HCT116 (cell line): ENCODE measurements at places on chromosomes 12 and 14.
A peak's percentile ranks its signal among the peaks of the same experiment; 100 is the strongest.

DNA sequence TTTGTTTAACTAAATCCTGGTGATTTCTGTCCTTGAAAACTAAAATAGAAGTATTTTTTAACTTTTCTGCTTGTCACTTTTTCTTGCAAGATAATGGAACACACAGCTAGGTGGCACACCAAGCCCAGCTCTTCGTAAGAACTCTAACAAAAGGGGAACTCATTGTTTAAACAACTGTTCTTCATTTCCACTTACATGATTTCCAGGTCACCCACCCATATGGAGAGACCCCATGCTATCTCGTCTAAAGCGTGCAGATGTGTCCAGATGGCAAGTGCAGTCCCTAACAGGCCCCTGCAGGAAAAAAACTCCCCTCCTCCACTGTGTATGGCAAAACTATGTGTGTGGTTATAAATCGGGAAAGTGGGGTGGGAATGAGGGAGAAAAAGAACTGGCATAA lies 43.3 kb upstream of the NT5DC3 start:
- DNase-seq, result no peak

DNA sequence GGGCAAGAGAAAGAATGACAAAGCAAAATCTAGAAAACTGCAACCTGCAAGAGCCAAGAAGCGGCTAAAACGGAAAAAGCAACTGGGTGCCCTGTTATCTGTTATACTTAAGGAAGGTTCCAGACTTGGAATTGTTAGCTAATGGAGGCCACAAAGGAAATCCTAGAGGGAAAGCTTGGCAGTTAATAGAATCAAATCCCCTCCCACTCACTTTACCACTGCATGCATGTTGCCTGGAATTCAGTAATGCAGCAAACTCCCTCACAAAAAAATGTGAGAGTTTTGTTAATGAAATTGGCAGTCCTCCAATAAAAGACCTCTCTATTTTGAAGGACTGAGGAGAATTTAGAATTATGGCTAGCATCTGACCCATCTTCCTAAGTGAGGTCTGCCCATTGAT lies 164.2 kb upstream of the SOX5 start:
- DNase-seq, result no peak

DNA sequence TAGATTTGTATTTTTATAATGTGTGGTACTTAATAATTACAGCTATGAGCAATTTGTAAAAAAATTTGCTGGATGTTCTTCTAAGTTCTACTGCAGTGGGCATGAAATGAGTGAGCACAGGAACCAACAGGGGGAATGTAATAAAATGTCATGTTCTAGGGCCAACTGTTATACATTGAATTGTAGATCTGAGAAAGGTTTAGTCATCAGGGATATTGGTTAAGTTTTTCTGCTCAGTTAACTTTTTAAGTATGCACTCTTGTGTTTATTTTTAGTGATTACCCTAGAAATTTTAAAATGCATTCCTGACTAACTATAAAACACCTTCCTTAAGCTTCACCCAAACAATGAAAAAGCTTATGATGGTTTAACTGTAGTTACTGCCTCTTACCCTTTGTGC lies 101.8 kb downstream of the CAND1 start:
- no peak for DNase-seq

GRCh38 chr14:73943083-73943482 lies 6.8 kb downstream of the FAM161B start:
- DNase-seq, result no peak

GRCh38 chr12:40615590-40615989 lies 76.6 kb upstream of the CNTN1 start:
- DNase-seq, result no peak

DNA sequence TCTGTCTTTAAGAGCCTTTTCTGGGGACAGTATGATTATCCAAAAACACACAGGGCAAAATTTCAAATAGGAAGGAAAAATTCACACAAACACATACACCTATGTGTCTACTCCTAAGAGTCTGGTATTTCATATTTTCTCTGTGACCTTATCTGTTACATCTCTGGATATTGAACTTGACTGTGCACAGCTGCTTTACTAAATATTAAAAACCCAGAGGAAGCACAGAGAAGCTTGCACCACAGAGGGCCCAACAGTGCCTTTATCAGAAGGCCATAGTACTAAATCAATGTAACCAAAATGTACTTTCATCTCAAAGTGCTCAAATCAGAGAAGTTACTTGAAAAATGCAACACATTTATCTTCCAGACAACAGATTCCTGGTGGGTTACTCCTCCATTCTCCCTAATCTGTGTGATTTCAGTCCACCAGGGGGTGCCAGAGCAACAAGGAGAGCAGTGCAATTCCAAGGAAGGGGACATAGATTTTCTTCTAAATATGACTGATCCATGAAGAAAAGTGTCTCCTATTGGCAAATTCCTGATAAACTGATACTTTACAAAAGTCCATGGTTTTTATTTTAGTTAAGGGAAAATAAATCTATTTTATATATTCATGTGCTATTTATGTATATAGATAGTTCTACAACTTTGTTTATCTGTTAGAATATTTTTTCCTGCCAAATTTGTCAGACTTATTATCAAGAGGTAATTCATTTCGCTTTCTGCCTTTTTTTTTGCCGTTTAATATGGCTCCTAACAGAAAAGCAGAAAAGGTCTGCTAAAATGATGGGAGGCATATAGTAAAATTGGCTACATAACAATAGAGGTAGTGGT lies 617.6 kb downstream of the LRFN5 start:
- DNase-seq, result peak; percentile 37

DNA sequence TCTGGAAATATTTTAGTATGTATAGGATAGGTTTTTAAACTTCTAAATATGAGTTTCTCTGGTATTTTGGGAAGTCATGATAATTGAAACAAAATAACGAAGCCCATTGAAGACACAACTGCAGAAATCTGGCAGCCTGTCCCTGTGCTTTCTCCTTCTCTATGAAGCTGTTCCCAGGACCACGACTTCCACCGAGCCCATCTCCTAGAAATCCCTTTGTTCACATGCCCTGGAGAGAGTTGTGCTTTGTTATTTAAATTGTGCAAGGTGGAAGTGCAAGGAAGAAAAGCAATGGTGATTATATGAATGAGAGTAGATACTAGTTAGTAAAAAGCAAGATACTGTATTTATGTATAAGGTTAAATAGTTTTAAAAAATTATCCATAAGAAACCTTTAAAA lies 32.2 kb downstream of the STK38L start:
- no peak for DNase-seq

GRCh38 chr14:77067632-77068516 lies 30.2 kb upstream of the CIPC start:
- DNase-seq, result peak; percentile 42

DNA sequence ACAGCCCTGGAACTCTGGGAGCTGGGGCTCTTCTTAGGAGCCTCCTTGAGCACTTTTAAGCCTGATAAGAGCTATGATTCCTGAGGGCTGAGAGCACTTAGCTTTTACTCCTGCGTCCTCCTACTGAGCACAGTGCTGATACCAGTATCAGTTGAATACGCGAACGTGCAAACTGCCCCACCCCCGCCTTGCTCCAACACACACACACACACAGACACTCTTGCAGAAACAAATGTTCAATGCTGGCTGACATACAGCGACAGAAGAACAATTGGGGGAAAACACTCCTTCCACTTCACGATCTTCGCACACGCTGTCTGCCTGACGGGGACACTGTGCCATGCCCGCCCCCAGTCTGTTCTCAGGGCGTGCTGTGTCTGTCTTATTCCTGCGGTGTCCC lies 57.2 kb upstream of the DLK1 start:
- no peak for DNase-seq

- no peak for DNase-seq
Observed at GRCh38 chr14:35631071-35631805, 97.3 kb downstream of the INSM2 start.

DNA sequence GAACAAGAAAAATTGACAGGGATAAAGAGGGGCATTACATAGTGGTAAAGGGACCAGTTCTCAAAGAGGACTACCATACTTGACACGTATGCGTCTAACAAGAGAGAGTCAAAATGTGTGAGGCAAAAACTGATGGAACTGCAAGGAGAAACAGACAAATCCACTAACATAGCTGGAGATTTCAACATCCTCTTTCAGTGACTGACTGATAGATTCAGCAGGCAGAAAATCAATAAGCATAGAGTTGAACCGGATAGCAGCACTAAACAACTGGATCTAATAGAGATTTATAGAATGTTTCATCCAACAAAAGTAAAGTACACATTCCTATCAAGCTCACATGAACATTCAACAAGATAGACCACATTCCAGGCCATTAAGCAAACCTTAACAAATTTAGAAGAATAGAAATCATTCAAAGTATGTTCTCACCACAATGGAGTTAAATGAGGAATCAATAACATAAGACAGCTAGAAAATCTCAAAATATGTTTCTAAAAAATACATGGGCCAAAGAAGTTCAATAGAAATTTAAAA lies 16.1 kb upstream of the CRACR2A start:
- no peak for DNase-seq

DNA sequence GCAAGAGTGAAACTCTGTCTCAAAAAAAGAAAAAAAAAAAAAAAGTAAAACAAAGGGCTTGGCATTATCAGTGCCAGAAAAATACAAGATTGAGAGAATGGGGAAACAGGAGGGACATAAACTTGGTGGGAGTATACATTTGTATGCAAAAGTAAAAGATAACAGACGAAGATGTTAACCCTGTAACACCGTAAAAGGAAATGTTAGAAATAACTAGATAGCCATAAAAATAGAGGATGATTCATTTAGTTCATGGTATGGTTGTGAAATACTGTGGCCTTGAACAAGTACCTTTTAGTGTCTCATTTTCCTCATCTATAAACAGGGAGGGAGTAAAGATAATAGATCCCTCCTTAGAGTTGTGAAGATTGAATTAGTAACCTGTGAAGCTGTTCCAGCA lies 33.3 kb downstream of the ATP2A2 start:
- DNase-seq, result no peak

DNA sequence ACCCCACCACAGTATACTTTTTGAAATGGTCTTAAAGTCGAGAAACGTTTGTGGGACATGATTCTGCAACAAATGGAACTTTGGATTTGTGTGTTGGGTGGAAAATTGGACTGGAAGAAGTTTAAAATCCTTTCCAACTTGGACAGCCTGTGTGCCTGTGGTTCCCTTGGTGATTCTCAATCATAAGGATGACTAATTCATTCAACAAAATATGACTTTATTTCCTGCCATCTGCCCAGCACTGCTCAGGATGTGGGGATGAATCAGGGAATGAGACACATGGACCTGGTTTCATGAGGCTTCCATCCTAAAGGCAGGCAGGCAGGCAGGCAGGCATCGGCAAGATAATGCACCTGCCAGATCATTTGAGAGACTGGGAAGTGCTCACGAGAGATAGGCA lies 57.3 kb upstream of the TMEM132D start:
- DNase-seq, result no peak

DNA sequence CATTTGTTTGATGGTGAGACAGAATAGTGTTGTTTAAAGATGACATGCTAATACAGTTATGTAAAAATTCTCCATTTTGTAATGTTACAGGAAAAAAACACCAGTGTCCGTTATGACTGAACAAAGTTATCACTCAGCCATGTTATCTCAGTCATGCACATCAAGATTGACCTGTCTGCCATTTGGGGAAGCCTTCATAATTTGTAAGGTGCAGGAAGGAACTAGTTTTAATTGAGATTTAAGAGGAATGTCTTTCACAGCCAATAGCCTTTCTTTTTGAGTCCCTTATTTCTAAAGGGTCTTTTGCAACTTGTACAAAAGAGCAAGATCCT lies 432.2 kb downstream of the RAD51B start:
- DNase-seq, result no peak

GRCh38 chr14:46490238-46490685 lies 161.3 kb downstream of the RPL10L start:
- peak; percentile 12 for DNase-seq

- peak; percentile 56 for DNase-seq
Observed at GRCh38 chr14:61475316-61475715, 153.9 kb downstream of the PRKCH start.

DNA sequence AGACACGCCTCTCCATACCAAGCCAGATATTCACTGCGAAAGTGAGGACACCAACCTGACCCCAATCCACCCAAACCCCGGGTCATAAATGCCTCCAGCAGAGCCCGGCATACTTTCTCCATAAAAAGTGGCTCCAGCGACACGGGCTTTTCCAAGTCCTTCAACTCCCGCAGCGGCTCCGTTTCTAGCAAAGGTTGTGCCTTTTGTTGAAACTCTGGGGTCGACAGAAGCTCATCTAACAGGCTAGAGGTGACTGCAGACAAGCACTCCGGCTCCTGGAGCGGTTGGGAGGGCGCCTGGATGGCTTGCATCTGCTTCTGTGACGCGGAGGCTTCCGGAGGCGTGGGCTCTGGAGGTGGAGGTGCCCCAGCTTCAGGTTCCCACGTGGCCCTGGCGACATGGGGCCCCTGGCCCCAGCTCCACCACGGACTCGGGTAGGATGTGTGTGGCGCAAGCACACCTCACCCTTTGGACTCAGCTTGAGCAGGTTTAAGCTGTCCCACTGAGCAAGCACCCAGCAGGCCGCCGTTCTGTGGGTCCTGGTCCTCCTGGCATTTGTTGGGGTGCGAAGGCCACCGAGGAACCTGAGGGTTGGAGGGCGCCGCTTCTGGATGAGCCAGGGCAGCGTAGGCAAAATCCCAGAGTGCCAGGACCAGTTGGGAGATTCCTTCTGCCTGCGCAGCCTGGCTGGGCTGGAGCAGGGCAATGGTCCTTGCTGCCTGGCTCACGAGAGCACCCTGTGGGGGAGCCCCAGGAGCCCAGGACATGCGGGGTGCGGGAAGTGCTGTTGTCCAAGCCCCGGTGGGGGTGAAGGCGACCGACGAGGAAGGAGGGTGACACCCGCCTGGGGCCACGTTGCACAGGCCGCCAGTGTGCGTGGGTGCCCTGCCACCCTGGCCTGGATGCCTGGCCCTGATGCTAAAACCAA lies 186.3 kb downstream of the ALG10 start:
- no peak for DNase-seq

GRCh38 chr12:24278832-24279231 lies 329.4 kb upstream of the SOX5 start:
- DNase-seq, result no peak

- DNase-seq, result peak; percentile 59
Observed at GRCh38 chr12:57213058-57213715, 3.4 kb upstream of the NXPH4 start.

DNA sequence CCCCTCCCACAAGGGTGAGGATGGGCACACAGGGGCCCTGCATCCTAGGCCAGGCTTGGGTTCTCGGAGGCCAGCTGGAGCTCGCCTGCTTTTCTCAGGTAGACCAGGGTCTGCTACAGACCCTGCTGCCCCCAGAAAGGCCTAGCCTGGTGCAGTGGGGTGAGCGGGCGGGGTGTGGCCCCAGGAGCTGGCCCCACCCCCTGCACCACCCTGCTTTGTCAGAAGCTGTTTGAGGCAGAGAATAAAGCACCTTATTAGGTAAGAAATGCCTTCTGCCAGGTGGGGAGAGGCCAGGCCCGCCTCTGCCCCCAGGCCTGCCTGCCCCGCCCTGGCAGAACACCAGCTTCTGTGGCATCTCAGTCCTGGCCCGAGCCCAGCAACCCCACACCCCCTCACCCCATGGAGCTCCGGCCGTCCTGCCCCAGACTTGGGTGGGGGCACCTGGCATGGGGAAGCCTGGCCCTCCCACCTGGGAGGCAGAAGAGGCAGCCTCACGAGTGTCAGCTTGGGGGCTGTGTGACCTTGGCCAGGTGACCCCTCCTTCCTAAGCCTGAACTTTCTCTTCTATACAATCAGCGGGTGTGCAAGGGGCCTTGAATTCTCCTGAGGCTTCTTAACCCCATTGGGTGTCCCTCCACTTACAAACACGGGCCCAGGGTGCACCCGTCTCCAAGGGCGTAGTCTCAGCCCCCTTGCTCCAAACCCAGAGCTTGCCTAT lies 43.2 kb downstream of the KRT80 start:
- DNase-seq, result peak; percentile 91

- no peak for DNase-seq
Observed at GRCh38 chr14:22998329-22999012, 11.5 kb downstream of the C14orf93 start.

- DNase-seq, result no peak
Observed at GRCh38 chr12:130162267-130162666, at the start of gene FZD10. FZD10 (plus strand) TSS chr12:130162464; CDS start chr12:130162943, 479 bp downstream.
